ENCODE measurements at places on chromosomes 3 and 15. TPM values are rescaled to one million over a fixed set of nuclear protein-coding genes. Genes with fewer than 3 reads are reported as not detected.

DNA sequence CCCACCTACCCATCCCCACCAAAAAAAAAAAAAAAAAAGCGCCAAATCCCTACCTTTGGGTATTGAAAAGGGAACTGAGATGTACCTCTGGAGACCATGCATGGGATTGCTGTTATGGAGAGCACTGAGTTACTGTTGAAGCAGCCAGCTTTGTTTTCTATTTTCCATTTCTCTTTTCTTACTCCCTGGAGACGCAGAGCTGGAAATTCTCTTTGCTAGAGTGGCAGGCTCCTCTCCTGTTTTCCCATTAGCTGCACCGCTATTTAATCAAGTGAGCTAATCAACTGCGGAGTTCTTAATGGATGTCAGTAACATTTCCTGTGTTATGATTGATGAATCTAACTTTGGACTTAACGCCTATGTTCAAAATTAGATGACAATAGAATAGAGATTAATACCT is 136.1 kb upstream of the LMCD1 start:
- no peak for DNase-seq
- no peak overlapping the region for H3K27ac ChIP-seq
- no peak overlapping the region for H3K4me3 ChIP-seq
- H3K4me1 ChIP-seq: no peaks in the 10 kb centered on the region
- H3K36me3 ChIP-seq: no peaks in the 10 kb centered on the region

DNA sequence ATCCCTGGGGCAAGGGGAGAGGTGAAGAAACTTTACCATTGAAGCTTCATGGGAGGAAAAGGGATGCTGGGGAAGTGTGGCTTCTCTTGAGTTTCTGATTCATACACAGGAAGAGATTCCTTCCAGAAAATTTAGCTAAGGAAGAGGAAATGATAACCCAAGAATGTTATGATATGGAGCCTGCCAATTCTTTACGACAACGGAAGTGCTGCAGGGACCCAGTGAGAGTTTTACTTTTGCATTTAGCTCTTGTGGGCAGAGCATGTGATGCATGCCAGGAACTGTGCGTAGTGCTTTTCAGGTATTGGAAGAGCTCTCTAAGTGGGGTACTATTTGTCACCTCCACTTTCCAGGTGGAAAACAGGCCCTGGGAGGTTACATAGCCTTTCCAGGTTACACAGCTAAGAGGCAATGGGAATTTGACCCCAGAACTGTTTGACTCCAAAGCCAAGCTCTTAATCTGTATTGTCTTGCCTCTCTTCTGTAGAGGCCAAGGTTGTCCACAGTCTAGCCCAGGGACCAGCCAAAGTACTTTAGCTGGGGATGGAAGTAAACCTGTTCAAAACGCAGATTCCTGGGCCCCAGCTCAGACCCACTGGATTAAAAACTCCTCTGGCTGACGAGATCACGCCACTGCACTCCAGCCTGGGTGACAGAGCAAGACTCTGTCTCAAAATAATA is 23.0 kb downstream of the CMTM7 start:
- H3K4me1 ChIP-seq: peaks cover 81% of the 10 kb centered on the region
- H3K4me3 ChIP-seq: peak overlapping the region; percentile 40
- H3K27ac ChIP-seq: peak overlapping the region; percentile 94
- H3K36me3 ChIP-seq: peaks cover 4% of the 10 kb centered on the region

DNA sequence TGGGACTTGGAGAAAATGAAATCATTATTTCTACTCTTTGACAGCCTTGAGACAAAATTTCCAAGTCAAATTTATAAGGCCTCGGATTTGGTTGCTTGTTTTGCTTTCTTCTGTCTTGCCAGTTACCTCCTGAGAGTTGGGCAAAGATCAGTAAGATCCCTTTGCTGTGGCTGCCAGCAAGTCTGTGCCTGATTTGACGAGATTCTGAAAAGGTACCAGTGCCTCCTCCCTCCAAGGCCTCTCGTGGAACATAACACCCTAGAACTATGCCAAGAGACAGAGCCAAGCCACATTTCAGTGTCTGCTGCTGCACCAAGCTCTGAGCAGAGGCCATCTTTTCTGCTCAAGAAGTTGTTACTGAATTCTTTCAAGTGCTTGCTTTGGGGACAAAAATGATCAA is 61.0 kb downstream of the GTPBP8 start:
- no peak overlapping the region for H3K27ac ChIP-seq
- DNase-seq: no peak
- H3K36me3 ChIP-seq: peaks cover 2% of the 10 kb centered on the region
- no peak overlapping the region for H3K4me3 ChIP-seq
- H3K4me1 ChIP-seq: peaks cover 13% of the 10 kb centered on the region
- no peaks in the 10 kb centered on the region for H3K27me3 ChIP-seq

DNA sequence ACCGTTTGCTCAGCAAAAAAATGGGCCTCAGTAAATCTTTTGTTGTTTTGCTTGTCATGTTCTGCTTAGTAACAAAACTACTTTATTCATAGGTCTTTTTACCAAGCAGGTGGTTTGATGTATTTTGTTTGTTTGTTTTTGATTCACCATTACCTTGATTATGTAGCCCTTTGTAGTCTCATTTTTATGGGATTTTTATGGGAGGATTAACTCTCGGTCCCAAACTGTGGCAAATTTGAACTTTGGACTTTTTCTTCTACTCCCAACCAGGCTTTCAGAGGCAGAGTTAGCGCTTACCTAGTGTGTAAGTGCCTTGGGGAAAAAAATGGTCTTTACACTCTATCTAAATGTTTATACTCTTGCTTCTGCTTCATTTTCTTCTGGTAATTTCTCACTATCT is 276.7 kb upstream of the POU1F1 start:
- DNase-seq: no peak
- no peak overlapping the region for H3K27ac ChIP-seq
- H3K27me3 ChIP-seq: peaks cover 3% of the 10 kb centered on the region
- no peaks in the 10 kb centered on the region for H3K36me3 ChIP-seq
- no peak overlapping the region for H3K4me3 ChIP-seq

GRCh38 chr3:134007819-134008218 is 21.9 kb downstream of the SLCO2A1 start:
- no peak overlapping the region for H3K4me3 ChIP-seq
- no peak for DNase-seq
- H3K36me3 ChIP-seq: no peaks in the 10 kb centered on the region
- no peak overlapping the region for H3K27ac ChIP-seq
- H3K4me1 ChIP-seq: no peaks in the 10 kb centered on the region
- H3K27me3 ChIP-seq: peaks cover 25% of the 10 kb centered on the region

DNA sequence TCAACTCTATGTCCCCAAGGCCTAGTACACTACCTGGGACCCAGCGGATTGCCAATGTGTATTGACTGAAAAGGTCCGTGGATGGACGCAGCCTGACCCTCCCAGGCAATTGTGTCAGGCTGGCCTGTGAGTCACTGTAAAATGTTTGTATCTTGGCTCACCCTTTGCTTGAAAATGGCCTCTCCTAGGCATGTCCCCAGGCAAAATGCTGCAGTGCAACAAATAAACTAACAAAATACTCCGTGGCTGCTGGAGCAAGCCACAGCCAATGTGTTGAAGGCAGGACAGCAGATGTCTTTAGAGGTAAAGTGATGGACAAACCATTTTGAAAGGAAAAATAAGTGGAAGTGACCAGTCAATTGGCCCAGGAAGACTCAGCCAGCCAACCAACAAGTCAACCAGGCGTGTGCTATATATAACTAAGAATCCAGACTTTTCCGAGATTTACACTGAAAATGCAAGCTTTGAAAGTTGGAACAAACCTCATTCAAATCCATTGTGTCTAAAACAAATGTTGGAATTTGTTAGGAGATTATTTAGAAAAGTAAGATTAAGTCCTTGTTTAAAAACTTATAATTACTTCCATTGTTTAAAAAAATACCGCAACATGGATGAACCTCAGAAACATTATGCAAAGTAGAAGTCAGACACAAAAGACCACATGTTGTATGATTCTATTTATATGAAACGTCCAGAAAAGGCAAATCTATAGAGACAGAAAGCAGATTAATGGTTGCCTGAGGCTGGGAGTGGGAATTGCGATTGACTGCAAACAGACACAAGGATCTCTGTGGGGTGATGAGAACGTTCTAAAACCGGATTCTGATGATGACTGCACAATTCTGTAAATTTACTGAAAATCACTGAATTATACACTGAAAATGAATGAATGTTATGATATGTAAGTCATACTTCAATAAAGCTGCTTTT is 191.2 kb downstream of the TLE3 start:
- no peak overlapping the region for H3K27ac ChIP-seq
- H3K4me1 ChIP-seq: no peaks in the 10 kb centered on the region
- no peak overlapping the region for H3K4me3 ChIP-seq
- no peaks in the 10 kb centered on the region for H3K27me3 ChIP-seq
- no peaks in the 10 kb centered on the region for H3K36me3 ChIP-seq

DNA sequence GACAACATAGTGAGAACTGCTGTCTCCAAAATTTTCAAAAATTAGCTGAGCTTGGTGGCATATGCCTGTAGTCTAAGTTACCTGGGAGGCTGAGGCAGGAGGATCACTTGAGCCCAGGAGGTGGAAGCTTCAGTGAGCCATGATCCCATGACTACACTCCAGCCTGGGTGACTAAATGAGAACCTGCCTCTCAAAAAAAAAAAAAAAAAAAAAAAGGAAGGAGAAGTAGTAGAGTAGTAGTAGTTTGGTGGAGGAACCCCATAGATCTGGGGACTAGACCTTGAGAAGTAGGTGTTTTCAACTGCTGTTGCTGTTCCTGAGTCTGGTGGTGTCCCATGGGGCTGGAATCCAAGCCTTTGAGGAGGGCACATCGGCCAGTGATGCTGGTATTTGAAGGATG is 38.4 kb upstream of the UBE2E2 start:
- no peaks in the 10 kb centered on the region for H3K36me3 ChIP-seq
- H3K27ac ChIP-seq: no peak overlapping the region
- no peak for DNase-seq
- no peak overlapping the region for H3K4me3 ChIP-seq

DNA sequence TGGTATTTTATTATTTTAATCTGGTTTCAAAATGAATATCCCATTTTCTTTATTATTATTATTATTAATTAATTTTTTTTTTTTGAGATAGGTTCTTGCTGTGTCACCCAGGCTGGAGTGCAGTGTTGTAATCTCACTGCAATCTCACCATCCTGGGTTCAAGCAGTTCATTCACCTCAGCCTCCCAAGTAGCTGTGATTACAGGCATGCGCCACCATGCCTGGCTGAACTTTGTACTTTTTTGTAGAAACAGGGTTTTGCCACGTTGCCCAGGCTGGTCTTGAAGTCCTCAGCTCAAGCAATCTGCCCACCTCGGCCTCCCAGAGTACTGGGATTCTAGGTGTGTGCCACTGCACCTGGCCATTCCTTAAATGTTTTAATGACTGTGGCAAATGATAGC is 28.6 kb downstream of the DAG1 start:
- peaks cover 13% of the 10 kb centered on the region for H3K4me1 ChIP-seq
- H3K4me3 ChIP-seq: no peak overlapping the region
- no peak overlapping the region for H3K27ac ChIP-seq

DNA sequence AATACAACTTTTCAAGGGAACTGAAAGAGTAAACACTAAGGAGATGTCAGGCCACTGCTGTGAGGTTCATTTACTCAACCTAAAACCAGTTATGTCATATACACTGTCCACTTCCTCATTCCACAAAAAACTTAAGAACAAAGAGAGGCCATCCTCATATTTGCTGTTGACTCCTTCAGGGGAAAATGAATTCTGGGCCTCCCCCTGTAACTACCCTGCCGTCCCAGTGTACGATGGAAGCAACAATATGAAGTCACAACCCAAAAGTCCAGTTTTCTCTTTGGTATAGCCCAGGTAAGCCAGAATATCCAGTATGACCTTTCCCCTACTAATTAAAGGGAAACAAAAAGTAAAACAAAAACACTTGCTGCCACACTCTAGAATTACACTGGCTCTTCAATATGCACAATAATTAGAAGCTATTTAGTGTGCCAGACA is 16.2 kb downstream of the CEP152 start:
- peaks cover 22% of the 10 kb centered on the region for H3K4me1 ChIP-seq
- H3K27ac ChIP-seq: no peak overlapping the region
- no peak overlapping the region for H3K4me3 ChIP-seq
- no peak for DNase-seq

GRCh38 chr3:195580744-195581443 is 2.8 kb downstream of the APOD start:
- H3K4me3 ChIP-seq: no peak overlapping the region
- H3K4me1 ChIP-seq: peaks cover 9% of the 10 kb centered on the region
- DNase-seq: no peak

DNA sequence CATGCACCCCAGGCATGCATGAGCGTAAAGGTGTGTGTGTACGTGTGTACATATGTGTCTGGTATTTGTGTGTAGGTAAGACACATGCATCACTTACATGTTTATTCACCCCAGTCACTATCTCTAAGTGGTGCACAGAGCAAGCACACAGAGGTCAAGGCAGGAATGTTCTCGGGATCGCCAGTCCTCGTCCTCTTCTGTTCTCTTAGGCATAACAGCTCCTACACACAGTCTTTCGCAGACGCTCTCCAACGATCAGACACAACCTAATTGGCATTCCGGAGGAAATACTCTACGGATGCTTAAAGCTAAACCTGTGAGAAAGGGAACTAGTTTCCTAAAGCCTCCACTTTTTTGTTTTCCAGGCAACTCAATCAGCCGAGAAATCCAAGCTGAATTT is 95.9 kb downstream of the ADAMTS17 start:
- no peak overlapping the region for H3K4me3 ChIP-seq
- no peak overlapping the region for H3K27ac ChIP-seq
- H3K27me3 ChIP-seq: no peaks in the 10 kb centered on the region
- no peak for DNase-seq

DNA sequence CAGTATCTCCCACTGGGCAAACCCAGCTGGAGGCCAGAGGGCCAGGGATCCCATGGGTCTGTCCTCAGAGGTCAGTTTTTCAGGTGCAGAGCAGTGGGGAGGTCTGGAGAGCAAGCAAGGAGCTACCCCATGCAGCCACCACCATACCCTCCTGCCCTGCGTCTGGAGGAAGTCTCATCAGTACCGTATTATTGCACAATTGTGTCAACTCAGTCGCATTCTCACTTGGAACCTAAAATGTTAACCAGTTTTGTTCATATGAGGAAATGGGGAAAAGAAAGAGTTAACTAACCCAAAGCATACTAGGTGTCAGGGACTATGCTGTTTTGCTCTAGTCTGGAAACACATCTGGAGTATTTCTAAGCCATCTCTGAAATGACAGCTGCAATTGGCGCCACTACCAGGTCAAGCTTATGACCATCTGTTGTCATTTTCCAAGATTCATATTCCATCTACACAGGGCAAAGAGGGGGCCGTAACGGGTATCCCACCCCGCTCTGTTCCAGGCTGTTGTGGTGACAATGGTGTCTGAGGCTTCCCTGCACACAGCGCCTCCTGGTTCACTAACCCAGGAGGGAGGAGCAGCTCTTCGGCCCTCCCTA is 16.9 kb upstream of the APBA2 start:
- DNase-seq: no peak
- H3K27me3 ChIP-seq: no peaks in the 10 kb centered on the region
- no peaks in the 10 kb centered on the region for H3K36me3 ChIP-seq
- H3K27ac ChIP-seq: no peak overlapping the region

Gene LHFPL4
- not detected for total RNA-seq

Gene NUP210
- 148 TPM for total RNA-seq

Gene HCLS1
- total RNA-seq: 240 TPM

Data from activated naive CD4-positive, alpha-beta T cell treated with anti-CD3 and anti-CD28 coated beads for 36 hours (primary cell).